Ascending aorta (tissue), 2 donors: ENCODE measurements at places on chromosomes 13 and 19.

GRCh38 chr13:98581971-98582702 lies 5.2 kb upstream of the STK24 start:
- DNase-seq: no peak

- no peak for DNase-seq
Observed at GRCh38 chr13:31240921-31241320, 41.1 kb downstream of the B3GLCT start.

DNA sequence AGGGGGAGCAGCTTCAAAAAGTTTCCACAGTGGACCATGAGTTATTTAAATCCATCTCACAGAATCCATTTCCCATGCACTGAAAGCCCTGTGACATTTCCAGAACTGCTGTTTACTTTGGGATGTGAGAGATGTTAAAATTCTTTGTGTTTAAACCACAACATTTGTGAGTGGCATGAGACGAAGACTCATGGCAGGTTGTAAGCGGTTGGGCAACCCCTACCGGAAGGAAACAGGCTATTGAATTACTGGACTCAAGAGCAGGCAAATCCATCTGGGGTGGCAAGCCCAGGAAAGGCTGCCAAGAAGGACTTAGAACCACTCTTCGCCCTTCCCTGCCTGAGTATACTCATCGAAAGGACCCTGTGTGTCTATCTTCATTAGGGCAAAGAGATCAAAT lies 22.3 kb upstream of the CLDN10 start:
- no peak for DNase-seq

DNA sequence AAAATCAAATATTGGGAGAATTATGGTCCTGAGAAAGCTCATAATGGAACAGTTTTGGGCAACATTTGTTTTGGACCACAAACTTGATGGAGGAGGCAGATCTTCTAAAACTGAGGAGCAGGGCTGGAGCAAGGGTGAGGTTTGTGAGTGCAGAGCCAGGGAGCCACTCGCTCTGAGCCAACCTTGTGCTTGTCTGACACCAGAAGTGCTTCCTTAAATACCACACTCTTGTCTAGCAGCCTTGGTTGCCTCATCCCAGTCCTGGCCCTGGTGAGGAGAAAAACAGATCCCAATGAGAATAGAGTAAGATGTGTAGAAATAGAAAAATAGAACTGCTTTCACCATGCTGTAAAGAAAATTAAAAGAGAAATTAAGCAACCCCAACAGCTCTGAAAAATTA lies 6.7 kb downstream of the ZNF317 start:
- no peak for DNase-seq

DNA sequence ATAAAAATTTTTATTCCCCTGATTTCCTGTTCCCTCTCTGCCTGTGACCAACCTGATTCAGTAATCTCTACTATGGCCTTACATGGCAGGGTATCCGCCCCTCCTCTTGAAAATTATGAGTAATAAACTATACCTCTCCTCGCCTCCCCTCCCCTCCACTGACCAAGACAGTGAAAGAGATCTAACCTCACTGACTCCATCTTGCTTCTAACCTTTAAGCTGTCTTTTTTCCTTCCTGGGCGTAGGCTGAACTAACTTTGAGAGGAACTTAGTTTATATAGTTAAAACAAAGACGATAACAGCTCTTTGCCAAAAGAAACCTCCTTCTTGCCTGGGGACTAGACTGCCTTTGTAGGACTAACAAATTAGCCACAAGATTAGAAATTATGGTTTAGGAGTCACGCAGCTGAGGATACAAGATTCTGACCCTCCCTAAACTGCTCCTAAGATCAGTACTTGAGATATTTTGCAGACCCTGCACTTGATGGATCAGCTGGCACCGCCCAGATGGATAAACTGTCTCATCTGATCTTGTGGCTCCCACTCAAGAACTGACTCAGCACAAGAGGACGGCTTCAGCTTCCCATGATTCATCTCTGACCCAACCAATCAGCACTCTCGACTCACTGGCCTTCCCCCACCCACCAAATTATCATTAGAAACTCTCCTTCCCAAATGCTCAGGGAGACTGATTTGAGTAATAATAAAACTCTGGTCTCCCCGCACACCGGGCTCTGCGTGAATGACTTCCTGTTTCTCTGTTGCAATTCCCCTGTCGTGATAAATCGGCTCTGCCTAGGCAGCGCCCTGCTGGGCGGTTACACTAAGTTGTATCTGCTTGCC lies 187.1 kb downstream of the TDRD3 start:
- DNase-seq: no peak

DNA sequence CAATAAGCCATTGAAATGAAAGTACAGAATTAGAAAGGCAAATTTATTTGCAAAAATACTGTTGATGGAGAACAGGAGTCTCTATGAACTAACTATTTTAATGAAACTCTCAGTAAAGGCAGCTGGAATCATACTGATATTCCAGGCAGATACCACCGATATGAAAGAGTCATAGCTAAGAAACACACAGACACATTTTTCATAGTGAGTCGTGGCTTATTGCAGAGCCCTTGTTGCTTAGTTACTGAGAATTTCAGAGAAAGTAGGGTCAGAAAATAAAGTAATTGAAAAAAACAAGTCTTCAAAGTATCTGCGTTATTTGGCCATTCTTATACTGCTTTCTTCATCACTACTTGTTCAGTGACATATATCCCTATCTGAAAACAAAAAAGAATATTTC lies 1890.9 kb downstream of the PCDH9 start:
- DNase-seq: no peak
